ENCODE measurements at places on chromosomes 7 and 10. TPM values are rescaled to one million over a fixed set of nuclear protein-coding genes. Genes with fewer than 3 reads are reported as not detected.

ITPRID1 gene
- polyA plus RNA-seq, result 1.7 TPM

NKX1-2 gene
- not detected for polyA plus RNA-seq

CFAP69 gene
- polyA plus RNA-seq, result 2.9 TPM

ANXA11 gene
- 96.8 TPM for polyA plus RNA-seq

ZNF862 gene
- 9.2 TPM for polyA plus RNA-seq

MYOZ1 gene
- polyA plus RNA-seq, result 515 TPM

NHLRC2 gene
- polyA plus RNA-seq, result 18.2 TPM

CYP2C8 gene
- polyA plus RNA-seq, result 0.69 TPM

HABP2 gene
- 0.05 TPM for polyA plus RNA-seq

SPDYE2B gene
- polyA plus RNA-seq, result 0.31 TPM

NUTM2E gene
- not detected for polyA plus RNA-seq

TRPV6 gene
- polyA plus RNA-seq, result 0.65 TPM

HOXA1 gene
- 0.88 TPM for polyA plus RNA-seq

IFIT1B gene
- polyA plus RNA-seq, result 0.23 TPM

HOXA13 gene
- 8.1 TPM for polyA plus RNA-seq

STAG3 gene
- 8.0 TPM for polyA plus RNA-seq

SCART1 gene
- 0.72 TPM for polyA plus RNA-seq

GRM3 gene
- polyA plus RNA-seq, result not detected

GPR37 gene
- 46.4 TPM for polyA plus RNA-seq
